ENCODE measurements at places on chromosomes 1 and 21.

DNA sequence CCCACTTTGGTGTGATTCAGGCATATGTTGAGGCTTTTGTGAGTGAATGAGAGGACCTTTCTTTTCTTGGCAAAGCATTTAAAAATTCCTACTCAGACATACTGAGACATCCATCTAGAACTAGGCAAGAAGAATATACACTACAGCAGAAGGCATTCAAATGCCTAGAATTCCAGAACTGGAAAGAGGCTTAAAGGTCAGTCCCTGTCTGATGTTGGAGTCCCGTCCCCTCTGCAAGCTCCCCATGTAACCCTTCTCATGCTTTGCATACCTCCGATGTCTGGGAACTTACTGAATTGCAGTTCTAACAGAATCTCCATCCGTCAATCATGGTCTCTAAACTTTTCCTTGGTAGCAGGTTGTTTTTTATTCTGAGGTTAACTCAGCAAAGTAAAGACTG is 152.9 kb downstream of the ATP6V1G3 start:
- DNase-seq, result peak; percentile 59

DNA sequence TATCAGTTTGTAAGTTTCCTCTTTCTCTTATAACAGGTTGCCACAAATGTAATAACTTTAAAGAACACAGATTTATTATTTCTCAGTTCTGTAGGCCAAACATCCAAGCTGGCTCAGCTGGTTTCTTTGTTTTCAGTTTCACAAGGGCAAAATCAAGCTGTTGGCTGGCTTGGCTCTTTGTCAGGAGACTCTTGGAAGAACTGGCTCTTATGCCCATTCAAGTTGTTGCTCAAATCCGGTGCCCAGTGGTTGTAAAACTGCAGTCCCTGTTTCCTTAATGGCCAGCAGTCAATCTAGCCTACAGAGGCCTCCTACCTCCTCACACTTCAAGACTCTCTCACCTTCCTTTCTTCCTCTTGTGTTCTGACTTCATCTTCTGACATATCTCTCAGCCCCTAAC is 1171.0 kb downstream of the MRPL39 start:
- DNase-seq, result no peak

GRCh38 chr21:26810676-26811415 is 34.4 kb downstream of the ADAMTS1 start:
- DNase-seq, result peak; percentile 78

- no peak for DNase-seq
Measured at GRCh38 chr1:207779008-207779407, 27.2 kb downstream of the CD46 start.

DNA sequence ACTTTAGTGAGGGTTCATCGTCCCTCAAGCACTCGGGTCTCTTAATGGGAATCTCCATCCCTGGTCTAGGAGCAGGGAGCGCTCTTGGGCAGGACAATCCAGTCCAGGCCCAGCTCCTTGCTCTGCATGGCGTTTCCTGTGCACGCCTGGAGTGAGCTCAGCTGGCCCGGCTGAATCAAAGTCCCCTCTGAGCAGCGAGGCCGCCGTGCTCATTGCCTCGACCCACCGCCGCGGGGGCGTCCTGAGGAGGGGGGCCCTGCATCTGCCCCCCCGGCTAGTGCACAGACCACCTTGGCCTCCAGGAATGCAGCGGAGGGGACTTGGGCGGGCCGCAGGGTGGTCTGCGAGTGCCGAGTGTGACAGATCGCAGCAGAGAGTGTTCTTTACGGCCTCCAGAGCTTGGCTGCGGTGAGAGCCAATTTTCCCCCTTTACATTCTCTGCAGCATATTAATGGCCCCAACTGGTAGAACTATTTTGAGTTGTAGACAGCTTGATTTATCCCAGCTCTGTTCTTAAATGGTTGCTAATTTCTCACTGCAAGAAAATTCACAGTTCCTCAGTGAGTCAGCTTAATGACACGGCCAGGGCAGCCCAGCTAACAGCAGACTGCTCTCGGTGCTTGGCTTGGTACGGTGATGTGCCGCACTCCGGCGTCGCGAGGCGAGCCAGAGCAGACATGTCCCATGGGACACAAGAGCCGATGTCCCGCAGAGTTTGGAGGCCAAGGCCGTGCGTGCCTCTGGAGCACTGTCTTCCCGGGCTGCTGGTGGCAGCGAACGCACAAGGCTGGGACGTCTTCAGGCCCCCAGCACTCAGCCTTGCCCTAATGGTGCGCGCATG is 39.8 kb downstream of the SNAP47 start:
- no peak for DNase-seq

Measured in iris pigment epithelial cell (primary cell).